ENCODE measurements at places on chromosomes 11 and 22.
A peak's percentile ranks its signal among the peaks of the same experiment; 100 is the strongest.

DNA sequence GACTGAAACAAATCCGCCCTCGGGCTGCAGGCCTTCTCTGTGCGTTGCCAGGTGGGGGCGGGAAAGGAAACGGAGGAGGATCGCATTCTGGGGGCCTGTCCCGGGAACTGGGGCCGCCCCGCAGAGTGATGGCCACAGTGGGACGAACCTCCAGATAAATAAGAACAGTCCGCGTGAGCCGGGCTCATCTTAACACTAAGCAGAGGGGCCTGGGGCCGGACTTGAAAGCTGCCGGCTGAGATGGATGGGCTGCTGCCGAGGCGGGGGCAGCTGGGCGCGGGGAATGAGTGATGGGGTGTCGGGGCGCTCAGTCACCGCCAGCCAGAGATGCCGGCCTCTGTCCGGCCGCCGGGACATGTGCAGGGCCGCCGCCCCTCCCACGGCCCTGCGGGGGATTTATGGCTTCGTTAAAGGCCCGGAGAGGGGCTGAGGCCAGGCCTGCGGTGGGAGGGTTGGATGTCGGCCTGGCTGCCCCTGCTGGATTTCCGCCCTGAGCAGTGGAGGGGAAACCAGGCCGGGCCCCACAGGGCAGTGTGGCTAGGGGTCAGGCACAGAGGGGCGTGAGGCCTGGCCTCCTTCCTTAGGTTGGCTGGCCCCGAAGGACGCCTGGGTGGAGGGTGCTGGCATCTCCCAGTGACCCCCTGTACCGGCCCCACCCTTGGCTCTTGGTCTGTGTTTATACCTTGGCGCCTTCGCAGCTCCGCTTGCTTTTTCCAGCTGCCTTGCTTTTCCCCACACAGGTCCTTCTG, 45.3 kb upstream of the CD82 start:
- no peak for DNase-seq

DNA sequence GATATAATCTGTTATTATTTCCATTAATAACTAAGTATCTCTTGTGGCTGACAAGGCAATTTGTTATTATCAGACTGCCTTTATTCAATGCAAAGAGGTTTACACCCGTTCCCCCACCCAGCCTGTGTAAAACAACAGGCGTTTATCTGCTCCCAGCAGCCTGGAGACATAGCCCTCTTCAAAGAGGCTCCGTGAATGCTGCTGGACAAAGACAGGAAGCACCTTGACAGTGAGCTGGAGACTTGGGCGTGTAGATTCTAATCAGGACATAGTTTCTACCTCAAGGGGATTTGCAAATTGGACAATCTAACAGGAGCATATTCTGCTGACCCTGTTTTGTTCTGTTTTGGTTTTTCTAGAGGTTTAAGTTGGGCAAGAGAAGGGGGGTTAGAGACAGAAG, 733.0 kb upstream of the KIRREL3 start:
- no peak for DNase-seq

DNA sequence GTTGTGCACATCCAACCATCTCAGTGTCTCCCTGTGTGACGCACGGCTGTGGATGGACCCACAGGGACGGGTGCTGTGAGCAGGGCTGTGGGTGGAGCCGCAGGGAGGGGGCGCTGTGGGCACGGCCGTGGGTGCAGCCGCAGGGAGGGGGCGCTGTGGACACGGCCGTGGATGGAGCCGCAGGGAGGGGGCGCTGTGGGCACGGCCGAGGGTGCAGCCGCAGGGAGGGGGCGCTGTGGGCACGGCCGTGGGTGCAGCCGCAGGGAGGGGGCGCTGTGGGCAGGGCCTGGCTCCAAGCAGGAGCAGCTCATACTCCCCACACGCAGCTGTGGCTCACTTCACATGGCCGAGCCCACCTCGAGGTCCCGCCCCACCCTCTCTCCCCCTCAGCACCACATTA, 6.0 kb upstream of the MAPK11 start:
- DNase-seq, result peak; percentile 22

- no peak for DNase-seq
Measured at GRCh38 chr11:36312611-36313472, 16.8 kb downstream of the PRR5L start.

GRCh38 chr22:37472418-37473006, 13.7 kb downstream of the MFNG start:
- DNase-seq, result peak; percentile 59

DNA sequence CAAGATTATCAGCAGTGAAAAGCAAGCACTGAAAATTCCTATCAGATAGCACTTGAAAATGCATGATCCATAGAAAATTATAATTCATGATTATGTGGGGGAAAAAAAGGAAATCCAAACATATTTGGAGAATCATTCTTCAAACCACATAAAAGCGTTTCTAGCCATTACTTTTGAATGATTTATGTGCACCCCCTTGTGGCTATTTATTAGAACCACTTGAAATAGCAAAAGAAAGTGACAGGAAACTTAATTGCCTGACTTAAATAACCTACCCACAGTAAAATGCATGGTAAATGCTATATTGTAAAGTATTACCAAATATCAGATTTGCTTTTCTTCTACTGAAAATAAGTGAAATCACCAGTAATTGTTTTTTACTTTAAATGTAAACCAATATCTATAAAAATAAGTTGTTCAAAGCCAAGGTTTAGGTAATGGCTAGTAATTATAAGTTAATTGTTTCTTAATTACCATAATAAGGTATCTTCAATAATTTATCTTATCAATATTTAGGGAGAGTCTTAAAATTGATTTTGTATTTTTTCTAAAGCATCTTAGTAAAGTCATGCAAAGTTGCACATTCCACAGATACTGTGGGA, 168.5 kb downstream of the ARHGAP42 start:
- no peak for DNase-seq

- no peak for DNase-seq
Measured at GRCh38 chr11:73246303-73246702, 25.8 kb upstream of the P2RY6 start.

- DNase-seq, result no peak
Measured at GRCh38 chr11:87924125-87924524, 251.1 kb downstream of the RAB38 start.

GRCh38 chr22:36417281-36417686, 29.5 kb upstream of the MYH9 start:
- no peak for DNase-seq

DNA sequence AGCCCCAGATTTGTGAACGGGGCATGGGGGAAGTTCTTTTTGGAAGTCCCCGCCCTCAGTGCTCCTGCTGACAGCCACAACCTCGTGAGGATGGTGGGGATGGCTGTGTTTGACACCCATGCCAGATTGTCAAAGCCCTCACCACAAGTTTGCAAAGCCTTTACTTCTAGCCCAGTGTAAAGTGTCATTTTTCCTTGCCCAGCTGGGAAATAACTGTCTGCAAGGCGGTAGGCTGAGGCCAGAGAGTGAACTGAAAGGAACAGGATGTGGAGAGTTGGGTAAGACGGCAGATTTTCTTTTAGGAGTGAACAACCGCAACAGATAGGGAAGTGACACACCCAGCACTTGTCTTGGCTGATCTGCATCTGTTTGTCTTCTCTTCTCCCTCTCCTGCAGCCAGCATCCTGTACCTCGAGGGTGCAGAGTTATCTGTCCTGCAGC, 13.6 kb downstream of the IL17RA start:
- DNase-seq, result no peak

- DNase-seq, result no peak
Measured at GRCh38 chr11:19506816-19507486, 205.7 kb upstream of the NAV2 start.

DNA sequence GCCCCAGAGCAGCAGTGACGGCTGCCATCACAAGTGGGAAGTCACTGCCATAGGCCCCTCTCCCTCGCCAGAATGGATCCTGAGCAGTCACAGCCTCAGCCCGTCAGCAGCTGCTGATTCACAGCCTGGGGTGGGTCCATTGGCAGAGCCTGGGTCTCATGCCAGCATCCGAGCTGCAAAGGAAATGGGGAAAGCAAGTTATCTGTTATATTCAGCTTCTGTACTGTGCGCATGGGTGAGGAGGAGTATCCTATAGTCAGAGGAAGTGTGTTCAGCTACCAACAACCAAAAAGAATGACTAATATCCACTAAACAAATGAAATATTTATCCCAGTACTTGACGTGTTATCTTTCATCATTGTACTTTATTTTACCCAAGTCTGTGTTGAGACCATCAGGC, 119.7 kb downstream of the RCN1 start:
- DNase-seq, result no peak

- no peak for DNase-seq
Measured at GRCh38 chr22:22087854-22088657, 105.5 kb upstream of the TOP3B start.

GRCh38 chr11:78355309-78355705, 62.3 kb downstream of the GAB2 start:
- no peak for DNase-seq

DNA sequence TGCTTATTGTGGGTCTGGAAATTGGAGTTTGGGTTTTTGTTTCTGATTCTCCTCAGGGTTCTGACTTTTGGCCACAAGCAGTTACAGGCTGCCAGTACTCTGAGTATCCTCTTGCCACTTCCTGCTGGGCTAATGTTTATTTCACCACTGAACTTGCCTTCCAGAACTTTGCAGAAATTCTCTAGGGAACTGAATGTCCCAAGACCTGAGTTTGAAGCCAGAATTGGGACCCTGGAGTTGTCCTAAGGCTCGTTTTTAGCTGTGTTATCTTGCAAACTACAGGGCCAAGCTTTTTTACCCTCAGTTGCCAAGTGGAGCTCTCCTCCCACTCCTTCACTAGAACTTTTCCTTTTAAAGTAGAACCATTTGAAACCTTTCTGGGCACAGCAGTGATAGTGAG, 89.9 kb downstream of the FAT3 start:
- no peak for DNase-seq

DNA sequence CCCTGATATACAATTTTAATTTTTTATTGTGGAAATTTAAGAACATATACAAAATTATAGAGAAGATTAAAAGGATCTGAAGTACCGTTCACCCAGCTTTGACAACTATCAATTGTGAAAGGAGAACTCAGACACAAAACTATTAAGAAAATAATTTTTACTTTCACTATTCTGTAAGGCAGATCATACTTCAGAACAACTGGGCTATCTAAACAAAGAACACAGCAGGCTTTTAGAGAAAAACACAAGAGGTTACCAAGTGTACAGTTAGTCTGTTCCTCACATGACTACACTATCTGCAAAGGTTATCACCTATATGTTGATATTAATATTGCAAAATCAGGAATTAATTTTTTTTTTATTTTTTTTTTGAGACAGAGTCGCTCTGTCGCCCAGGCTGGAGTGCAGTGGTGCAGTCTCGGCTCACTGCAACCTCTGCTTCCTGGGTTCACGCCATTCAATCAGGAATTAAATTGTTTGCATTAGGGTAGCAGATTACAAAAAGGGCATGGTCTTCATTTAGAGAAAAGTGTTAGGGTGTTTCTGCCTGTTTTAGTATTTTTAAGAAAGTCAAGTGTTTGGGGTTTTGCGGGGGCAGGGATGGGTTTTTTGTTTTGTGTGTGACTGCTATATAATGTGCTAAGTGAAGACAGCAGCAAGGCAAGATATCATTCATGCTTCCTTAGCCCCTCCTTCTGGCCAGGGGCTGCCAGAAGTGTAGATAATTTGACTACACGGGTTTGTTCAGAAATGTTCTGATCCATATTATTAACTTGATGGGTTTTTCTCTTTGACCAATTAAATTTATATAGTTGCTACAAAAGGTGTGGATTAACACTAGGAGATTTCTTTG, 27.6 kb upstream of the SIK2 start:
- DNase-seq, result no peak

GRCh38 chr11:100835854-100836253, 148.8 kb downstream of the ARHGAP42 start:
- DNase-seq, result no peak

- no peak for DNase-seq
Measured at GRCh38 chr11:60280412-60280811, at the start of gene MS4A4A. MS4A4A (plus strand) TSS chr11:60280666; CDS start chr11:60280676, 10 bp downstream.

- peak; percentile 47 for DNase-seq
Measured at GRCh38 chr11:65640483-65641296, 2.8 kb downstream of the SIPA1 start.

- DNase-seq, result no peak
Measured at GRCh38 chr22:37739035-37739434, 42.2 kb downstream of the TRIOBP start.

DNA sequence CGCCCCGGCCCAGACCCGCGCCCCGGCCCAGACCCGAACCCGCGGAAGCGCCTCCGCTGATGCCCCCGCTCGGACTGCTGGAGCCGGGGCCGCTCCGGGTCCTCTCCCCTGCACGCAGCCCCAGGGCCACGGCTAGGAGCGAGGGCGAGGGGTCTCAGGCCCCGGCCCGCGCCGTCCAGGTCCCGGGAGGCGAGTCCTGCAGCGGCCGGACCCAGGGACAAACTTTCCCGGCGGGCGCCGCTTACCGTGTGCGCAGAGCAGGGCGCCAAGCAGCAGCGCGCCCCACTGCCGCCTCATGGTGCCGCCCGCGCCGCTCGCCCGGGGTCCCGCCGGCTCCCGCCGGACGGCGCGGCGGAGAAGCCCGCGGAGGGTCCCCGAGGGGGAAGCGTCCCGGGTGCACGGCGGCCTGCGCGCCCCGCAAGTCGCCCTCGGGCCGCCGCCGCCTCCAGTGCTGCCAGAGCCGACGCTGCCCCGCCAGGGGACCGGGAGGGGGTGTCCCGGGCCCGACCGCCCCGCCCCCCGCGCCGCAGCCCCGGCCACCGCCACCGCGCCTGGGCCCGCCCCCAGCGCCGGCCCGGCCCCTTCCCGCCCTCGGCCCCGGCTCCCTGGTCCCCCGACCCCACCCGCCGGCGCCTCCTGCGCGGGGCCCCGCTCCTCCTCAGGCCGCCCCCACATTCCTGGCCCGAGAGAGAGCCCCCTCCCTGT, at the start of gene LRP4:
Gene LRP4, minus strand, starts transcription at position 468 of the 705 bp plus-strand sequence. Its CDS starts 171 bp downstream, at position 297.
- DNase-seq, result peak; percentile 49

DNA sequence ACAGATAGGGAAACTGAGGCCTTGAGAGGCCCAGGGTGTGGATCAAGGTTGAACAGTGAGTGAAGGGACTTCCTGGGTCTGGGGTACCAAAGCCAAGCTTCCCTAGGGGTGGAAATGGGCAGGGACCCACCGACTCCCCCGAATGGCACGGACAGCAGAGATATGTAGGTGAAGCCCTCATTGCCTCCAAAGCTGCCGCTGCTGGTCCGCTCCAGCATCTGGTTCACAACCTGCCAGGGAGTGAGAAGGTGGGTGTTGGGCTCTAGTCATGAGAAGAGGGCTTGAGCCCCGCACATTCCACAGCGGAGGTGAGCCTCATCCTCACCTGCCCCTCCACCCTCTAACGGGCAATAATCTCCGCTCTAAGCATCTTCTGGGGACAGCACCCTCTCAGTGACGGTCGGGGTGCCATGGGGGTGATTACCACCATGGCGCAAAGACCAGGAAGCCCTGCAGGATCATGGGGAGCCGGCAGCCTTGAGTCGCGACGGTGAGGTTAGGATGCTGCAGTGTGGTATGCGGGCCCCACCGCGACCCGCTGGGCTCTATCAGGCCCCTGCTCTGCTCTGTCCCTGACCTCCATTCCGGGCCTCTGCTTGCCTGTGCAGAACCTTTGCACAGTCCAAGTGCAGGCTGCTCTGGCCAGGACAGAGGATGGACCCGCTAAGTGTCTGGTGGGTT, 10.8 kb downstream of the ALDH3B2 start:
- no peak for DNase-seq

DNA sequence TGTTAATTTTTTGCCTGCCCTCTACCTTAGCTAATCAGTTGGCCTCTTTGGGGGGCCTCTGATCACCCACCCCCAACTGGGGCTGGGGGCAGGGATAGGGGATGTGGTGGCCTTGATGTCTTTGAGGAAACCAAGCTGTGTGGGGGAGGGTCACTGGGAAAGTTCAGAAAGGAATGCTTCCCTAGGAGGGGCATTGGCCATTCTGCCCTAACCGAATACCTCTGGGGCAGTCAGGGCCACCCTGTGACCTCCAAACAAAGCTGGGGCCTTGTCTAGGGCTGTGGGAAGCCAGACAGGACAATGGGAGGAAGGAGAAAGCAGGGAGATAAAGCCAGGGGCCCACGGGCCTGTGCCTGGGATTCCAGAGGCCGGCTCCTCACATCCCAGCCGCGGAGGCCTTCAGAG, 97.5 kb downstream of the TSPAN18 start:
- no peak for DNase-seq
